Lower leg skin (tissue), 4 donors: ENCODE measurements at places on chromosomes 4 and X. TPM values are rescaled to one million over a fixed set of nuclear protein-coding genes. Genes with fewer than 3 reads are reported as not detected.

Gene GRIA2
- 1.3 TPM for total RNA-seq

Gene TAB3
- 39.0 TPM for total RNA-seq

Gene SERPINA7
- total RNA-seq: not detected

DNA sequence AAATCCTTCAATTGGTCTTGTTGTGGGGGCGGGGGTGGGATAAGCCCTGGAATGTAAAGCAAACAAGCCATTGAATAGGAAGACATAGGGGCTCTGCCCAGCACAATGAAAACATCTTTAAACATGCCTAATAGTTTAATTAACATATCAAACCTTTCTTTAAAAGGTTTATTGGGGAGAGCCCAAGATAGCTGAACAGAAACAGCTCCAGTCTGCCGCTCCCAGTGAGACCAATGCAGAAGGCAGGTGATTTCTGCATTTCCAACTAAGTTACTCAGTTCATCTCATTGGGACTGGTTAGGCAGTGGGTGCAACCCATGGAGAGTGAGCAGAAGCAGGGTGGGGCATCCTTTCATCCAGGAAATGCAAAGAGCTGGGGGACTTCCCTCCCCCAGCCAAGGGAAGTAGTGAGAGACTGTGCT is 327.2 kb upstream of the CNKSR2 start:
- DNase-seq: no peak

DNA sequence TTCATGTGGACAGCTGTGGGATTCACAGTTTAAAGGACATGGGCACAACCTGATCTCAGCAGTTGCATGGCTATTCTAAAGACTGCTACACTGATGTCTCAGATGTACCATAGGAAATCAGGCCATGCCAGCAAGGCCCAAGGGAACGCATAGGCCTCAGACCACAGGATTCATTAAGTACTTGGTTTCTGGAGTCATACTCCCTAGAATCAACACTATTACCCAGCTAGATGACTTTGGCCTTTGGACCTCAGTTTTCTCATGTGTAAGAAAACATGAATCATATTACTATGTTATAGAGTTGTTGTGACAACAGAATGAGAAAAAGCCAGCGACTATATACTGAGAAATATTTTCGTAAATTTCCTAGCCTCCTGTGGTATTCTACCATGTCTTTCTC is 67.9 kb downstream of the NHS start:
- DNase-seq: no peak

- DNase-seq: no peak
Measured at GRCh38 chr4:144647095-144647561, 1.2 kb downstream of the HHIP start.

- DNase-seq: no peak
Measured at GRCh38 chrX:121832446-121832845, 785.0 kb downstream of the GLUD2 start.

DNA sequence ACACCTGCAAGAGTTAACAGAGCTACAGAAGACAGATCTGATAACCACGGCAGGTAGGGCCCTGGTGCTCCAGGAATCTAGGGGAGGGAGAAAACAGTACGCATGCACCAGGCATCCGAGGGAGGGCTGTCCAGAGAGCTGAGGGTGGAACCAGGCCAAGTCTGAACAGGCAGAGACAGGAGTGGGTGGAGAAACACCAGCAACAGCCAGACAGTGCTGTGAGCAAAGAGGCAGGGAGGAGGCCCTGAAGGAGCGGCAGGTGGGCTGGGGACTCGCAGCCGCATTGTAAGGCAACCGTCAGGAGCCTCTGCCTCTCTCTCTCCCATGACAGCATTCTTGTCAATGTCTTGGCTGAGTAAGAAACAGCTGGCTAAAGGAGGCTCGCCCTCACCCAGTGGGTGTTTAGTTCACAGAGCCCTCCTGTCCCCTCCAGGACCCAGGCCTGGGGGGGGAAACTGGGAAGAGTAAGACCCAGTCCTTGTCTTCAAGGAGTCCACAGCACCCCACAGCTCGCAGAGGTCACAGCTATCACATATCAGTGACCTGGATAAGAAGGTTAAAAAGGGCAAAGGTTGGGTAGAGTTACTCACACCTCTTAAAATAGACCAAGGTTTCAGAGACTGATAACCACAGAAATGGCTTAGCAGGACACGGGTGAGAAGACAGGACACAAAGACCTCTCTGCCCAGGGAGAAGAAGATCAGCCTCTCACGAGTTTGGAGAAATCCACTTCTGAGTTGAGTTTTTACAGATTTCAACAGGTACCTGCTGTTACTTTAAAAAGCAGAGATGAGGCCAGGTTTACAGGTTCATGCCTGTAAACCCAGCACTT is 10.5 kb downstream of the ACSL1 start:
- DNase-seq: peak; percentile 94

DNA sequence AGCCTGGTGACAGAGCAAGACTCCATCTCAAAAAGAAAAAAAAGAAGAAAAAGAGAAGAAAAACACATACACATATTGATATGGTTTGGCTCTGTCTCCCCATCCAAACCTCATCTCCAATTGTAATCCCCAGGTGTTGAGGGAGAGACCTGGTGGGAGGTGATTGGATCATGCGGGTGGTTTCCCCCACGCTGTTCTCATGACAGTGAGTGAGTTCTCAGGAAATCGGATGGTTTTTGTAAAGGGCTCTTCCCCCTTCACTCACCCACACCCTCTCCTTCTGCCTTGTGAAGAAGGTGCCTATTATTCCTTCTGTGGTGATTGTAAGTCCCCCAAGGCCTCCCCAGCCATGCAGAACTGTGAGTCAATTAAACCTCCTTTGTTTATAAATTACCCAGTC is 68.4 kb downstream of the LDB2 start:
- no peak for DNase-seq

GRCh38 chrX:154715825-154716224 is 35.1 kb downstream of the GAB3 start:
- DNase-seq: no peak
